ENCODE measurements at places on chromosomes 7 and 10. TPM values are rescaled to one million over a fixed set of nuclear protein-coding genes. Genes with fewer than 3 reads are reported as not detected.

DNA sequence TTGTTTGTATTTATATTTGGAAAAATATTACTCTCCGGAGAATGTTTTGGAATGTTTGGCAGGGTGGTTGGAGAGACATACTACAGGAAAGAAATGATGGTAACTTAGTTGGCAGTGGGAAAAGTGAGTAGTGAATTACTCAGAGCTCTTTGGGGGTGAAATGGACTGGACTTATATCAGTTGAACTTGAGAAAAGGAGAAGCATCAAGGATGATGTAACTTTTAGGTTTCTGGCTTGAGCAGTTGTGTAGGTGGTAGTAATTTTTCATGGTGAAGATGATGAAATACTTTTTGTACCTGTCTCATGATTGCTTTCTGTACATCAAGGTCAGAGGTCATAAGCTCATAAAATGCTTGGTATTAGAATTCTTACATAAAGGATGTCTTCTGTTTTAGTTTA lies 617.2 kb downstream of the AUTS2 start:
- DNase-seq: no peak
- H3K27ac ChIP-seq: no peak overlapping the region
- H3K4me1 ChIP-seq: peaks cover 2% of the 10 kb centered on the region
- H3K36me3 ChIP-seq: no peaks in the 10 kb centered on the region
- no peaks in the 10 kb centered on the region for H3K27me3 ChIP-seq
- H3K4me3 ChIP-seq: no peak overlapping the region

The YKT6 gene
- 63.3 TPM for total RNA-seq

DNA sequence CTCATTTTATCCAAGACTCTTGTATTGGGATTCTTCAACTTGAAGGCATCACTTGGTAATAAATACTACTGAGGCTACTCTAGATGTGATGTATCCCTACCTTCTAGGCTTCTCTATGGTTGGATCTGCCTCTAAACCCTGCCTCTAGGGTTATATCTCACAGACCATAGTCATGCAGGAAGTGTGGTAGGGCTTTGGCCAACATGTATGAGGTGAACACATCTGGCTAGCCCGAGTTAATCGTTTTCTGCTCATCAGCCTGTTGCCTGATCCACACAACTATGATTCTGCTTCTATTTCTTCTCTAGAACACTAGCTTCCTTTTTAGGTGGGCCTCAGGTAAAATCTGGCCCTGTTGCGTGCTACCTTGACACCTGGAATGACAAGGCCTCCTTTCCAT lies 78.7 kb upstream of the NME8 start:
- H3K27ac ChIP-seq: no peak overlapping the region
- no peak overlapping the region for H3K4me3 ChIP-seq
- peaks cover 4% of the 10 kb centered on the region for H3K27me3 ChIP-seq
- no peak for DNase-seq

The KNDC1 gene
- total RNA-seq: 0.08 TPM

GRCh38 chr7:142832417-142832816 lies 22.5 kb upstream of the EPHB6 start:
- H3K27ac ChIP-seq: no peak overlapping the region
- DNase-seq: no peak
- H3K4me1 ChIP-seq: peaks cover 16% of the 10 kb centered on the region
- no peaks in the 10 kb centered on the region for H3K36me3 ChIP-seq

DNA sequence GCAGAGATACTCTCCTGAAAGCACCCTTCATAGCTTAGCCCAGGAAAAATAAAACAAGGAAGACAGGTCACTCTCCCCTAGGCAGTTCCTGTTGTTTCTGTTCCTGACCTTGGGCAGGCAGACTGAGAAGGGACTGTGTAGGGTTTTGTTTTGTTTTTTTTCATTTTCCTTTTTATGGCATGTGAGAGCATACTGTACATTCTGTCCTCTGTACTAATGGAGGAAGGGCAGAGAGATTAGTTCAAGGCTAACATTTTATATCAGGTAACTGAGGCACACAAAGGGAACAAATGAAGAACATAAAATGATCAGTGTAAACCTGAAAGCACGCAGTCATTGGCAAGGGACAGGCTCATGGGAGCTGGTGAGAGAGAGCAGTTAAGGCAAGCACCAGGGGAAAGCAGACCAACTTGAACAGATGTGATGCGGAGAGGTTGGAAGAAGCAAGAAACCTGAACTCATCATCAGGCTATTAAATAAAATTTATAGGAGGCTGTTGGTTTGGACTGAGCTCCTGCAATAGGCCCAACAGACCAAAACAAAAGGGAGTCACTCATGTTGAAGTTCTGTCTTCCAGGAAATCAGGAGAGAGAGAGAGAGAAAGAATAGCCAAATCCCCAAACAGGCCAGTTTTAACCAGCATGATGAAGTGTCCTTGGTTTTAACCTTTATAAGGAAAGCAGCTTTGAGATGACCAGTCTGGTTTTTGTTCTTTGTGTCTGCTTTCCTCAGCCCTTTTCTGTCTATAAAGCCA lies 34.1 kb upstream of the PDCD4 start:
- no peak for DNase-seq
- no peak overlapping the region for H3K27ac ChIP-seq
- H3K4me1 ChIP-seq: peaks cover 40% of the 10 kb centered on the region
- H3K4me3 ChIP-seq: no peak overlapping the region
- H3K36me3 ChIP-seq: no peaks in the 10 kb centered on the region

The KCNH2 gene
- total RNA-seq: 0.30 TPM

The TUBB8 gene
- total RNA-seq: not detected
